WTC11 (cell line): ENCODE measurements at places on chromosomes 3 and 15.

DNA sequence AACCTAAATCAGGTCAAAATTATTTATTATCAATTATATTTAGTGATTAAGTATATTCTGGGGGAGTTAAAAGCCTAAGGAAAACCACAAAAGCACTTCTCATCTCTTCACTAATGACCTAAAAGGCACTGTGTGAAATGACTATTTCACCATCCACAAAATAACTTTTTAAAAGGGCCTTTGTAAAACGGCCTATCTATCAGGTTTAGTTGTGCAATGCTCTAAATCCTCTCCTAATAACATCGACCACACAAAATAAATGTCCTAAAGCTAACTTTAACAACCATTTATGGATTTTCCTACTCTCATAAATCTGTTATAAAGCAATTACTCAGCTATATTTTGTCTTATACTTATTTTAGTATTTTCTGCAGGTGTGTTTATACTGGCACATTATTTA, 1066.3 kb downstream of the ROBO1 start:
- no peak for DNase-seq

GRCh38 chr3:72231439-72232196, 446.7 kb upstream of the PROK2 start:
- DNase-seq = no peak

GRCh38 chr3:59006634-59007517, 42.9 kb downstream of the CFAP20DC start:
- DNase-seq = no peak

DNA sequence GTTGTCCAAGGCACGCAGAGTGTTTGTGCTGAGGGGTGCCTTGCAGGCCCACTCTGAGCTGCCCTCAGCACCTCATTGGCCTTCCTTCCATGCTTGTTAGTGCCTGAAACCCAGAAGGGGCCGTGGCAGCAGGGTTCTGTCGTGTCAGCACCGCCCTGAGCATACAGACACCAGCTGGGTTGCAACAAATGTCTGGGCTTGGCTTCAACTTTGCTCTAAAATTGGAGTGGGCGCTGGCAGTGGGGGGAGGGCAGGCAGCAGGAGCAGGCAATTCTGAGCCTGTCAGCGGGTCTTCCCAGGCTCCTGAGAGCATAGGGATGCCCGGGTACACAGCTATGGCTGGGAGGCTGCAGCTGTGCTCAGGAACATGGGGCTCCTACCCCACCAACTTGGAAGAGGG, 464.3 kb downstream of the EPHA3 start:
- no peak for DNase-seq

- DNase-seq = peak; percentile 66
Measured at GRCh38 chr3:196969660-196970546, 1.3 kb upstream of the PIGZ start.

DNA sequence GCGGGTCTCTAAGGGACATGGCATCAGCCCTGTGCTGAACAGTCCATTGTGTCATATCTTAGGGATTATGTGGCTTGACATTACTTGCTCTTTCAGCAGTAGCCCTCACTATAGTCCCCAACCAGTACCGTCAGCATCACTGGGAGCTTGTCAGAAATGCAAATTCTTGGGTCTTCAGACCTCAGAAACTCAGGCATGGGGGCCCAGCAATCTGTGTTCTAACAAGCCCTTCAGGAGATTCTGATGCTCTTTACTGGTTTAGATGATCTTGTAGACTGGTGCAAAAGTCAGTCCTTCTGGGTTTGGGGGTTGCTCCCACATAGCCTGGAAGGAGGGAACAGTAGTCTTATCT, 39.0 kb upstream of the TRAK1 start:
- no peak for DNase-seq

- no peak for DNase-seq
Measured at GRCh38 chr3:117603097-117603496, 893.5 kb downstream of the TUSC7 start.

GRCh38 chr3:116127464-116127863, 317.8 kb downstream of the LSAMP start:
- DNase-seq = no peak

DNA sequence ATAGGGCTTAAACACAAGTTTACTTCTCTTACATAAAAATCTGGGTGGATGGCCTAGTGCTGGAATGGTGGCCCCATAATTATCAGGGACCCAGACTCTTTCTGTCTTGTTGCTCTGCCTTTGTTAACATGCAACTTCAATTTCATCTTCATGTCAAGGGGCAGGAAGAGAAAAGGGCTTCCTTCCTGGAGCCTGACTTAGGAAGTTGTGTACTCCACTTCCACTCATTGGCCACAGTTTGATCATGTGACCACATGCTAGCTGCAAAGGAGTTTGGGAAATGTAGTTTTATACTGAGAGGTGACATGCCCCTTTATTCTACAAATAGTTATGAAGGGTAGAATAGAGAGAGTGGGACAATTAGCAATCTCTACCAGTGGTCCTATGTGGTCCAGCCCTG, 39.3 kb downstream of the RHCG start:
- no peak for DNase-seq

DNA sequence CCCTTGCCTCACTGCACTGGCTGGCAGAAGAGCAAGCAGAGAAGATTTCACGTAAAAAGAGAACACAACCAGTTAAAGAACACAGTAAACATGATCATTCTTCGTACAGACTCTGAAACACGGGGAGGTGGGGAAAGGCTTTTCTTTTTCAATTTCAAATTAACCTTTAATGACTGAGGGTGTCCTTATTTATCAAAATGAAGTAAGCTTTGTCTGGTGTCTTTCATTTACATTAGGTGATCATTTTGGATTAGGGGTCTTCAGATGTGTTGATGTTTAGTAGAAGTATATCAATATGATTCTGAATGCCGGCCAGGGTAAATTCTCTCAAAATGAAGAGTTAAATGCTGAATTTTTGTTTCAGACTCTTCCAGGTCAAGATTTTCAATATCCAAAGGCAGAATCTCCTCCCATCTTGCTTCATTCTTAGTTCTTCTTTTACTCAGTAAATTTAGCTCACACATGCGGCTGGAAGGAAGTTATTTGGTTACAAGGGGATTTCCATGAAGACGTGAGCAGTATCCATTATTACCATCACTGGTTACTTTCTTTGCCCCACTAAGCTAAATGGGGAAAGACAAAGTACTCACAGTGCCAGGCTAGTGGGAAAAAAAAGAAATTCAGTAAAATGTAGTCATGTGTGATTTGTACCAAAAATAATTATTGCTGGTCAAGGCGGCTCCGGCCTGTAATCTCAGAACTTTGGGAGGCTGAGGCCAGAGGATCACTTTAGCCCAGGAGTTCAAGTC, 272.2 kb upstream of the NR2F2 start:
- DNase-seq = no peak

DNA sequence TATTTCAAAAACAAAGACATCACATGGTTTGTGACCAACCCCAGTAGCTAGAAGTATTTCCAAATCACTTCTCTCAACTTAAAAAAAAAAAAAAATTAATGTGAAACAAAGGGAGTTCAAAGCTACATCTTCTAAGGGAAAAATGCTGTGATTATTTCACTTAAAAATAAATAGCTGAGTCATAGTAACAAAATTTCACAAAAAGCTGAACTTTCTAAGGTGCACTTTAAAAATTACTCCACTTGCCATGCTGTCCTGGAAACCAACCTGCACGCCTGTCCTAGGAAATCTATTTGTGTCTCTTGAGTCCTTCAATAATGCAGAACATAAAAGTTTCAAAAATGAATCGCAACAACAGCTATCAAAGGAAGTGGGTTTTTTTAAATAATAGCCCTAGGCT, 1.8 kb downstream of the ACAP2 start:
- DNase-seq = no peak

DNA sequence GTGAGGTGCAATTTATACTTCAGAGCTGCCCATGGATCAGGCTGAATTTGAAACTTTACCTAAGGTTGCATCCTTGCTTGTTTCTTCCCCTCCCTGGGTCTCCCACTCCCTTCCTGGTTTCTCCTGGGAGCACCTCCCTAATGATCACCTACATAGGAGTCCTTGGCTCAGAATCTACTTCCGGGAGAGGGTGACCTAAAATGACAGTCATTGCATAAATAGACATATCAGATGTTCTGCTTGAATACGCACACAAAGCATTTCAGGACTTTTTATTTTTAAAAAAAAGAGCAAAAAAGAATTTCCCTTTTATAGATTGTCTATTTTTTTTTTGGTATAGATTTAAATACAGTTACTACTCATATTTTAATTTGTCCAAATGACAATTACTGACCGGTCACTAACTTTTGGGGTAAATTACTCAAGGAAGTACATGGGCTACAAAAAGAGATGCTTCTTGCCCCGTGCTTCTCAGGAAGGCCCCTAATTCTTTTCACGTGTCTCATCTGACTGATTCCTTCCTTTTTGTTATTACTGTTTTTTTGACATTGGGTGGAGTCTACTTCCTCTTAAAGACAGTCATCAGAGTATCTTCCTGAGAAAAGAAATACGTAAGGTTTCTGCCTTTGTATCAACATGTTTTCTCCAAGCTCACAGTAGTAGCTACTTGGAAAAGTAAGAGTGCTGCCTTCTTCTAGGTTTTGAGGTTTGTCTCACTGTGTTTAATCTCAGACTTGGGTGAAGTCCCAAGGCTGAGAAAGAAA, 4.9 kb upstream of the MYZAP start:
- no peak for DNase-seq

DNA sequence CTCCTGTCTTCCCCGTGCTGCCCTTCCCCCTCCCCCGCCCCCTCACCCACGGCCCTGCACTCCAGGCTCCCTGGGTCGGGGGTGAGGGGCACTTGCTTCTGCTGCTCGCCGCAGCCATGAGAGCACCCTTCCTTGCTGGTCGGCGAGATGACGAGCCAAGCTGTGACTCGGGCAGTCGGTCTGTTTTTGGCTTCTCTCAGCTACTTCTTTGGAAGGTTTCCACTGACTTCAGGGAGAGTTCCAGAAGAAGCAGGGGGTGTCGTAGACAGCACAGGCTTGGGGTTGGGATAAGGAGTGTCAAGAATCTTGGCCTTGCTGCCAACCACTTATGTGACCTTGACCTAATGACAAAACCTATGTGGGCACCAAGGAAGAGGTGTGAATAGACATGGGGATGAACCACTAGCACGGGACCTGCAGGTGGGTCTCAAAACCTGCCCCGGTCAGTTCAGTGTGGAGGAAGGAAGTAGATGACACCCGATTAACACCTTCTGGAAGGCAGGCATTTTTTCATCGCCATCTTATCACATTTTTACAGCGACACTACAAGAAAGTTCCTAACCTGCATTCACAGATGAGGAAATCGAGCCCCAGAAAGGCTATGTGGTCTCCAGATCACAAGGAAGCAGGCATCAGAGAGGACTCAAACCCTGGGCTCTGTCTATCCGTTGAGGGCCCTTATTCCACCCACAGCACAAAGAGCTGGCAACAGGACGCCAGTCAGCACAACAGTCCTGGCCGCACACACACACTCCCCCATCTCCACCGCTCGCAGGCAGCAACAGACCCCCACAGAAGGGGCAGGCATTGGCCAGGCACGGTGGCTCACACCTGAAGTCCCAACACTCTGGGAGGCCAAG, 120.9 kb downstream of the LIPC start:
- no peak for DNase-seq
